ENCODE measurements at places on chromosomes 2 and 18.

- DNase-seq = no peak
Measured at GRCh38 chr2:30684516-30684915, 122.7 kb downstream of the CAPN13 start.

DNA sequence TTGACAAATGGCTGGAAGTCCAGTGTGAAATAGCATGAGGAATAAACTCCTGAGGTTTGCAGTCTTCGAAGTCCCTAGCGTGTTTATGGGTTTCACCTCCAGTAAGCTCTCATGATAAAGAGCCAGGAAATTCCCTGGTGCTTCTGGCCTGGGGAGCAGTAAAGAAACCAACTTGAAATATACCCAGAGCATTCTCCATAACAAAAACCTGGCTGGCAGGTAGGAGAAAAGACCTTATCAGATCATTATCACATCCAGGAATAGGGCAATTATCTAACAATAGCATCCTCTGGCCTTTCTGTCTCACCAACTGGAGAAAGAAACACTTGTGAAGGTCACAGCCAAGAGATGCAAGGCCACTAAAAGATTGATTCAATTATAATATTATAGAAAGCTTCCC lies 513.6 kb upstream of the LRRTM4 start:
- DNase-seq = no peak

- DNase-seq = no peak
Measured at GRCh38 chr2:130870779-130871178, 34.1 kb downstream of the ARHGEF4 start.

DNA sequence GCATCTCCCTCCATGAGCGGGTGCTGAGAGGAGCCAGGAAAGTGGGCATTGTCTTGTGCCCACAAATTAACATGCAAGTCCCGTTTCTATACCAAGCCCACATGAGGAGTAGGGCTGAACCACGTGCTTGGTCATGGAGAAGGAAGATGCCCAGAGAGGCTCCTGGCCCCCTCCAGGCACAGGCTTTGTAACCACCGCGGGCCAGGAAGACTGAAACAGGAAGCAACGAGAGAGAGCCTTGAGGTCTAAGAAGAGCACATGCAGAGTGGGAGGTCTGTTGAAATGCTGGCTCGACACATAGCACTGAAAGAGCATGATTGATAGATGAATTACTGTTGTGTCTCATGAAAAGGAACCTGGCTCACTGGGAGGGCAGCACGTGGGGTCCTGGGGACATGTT lies 36.3 kb downstream of the VWA3B start:
- no peak for DNase-seq

GRCh38 chr2:23828986-23829385 lies 97.9 kb downstream of the ATAD2B start:
- no peak for DNase-seq

DNA sequence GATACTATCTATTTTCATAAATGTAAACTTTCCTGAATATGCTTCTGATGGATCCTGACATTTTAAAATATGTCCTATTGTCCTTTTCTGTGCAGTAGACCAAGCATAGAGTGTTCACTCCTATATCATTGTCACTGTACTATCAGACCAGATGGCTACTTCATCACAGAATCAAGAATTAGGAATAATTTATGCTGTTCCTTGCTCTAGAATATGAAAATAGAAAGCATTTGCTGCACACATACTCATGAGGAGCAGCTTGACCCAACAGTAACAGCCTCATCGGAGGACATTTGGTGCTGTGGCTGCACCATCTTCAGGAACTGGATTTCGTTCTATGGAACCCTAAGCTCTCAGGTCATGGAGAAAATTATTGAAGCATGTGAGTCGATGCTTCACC lies 468.9 kb upstream of the HNRNPA3 start:
- no peak for DNase-seq

GRCh38 chr2:16126517-16127275 lies 186.3 kb downstream of the MYCN start:
- no peak for DNase-seq

DNA sequence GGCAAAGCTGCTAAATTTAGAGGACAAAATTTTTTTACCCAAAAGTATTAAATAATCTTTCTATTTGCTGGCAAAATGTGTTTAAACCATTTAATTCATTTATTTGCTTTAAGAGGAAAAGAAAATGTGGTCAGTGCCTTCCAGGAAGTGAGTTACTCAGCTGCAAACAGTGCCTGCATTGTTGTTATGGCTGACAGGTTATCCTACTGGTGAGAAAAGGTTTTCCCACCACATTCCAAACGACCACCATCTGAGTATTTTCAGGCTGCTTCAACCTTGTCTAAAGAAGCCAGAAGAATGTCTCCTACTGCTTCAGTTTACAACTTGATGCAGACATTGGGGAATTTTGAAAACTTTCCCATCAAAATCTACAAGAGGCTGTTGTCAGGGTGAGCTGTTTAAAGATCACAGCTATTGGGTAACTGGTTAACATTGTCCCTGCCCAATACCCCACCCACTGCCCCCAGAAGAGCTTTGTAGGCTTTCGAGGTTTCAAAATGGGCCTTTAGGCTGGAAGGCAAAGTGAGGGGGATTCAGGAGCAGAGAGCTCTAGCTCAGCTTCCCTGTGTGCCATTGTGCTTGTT lies 461.3 kb upstream of the FANCL start:
- no peak for DNase-seq

- DNase-seq = no peak
Measured at GRCh38 chr2:186725783-186726182, 31.9 kb downstream of the FAM171B start.
